Thymus (tissue), 14 donors: ENCODE measurements at places on chromosomes 11 and 22. TPM values are rescaled to one million over a fixed set of nuclear protein-coding genes. Genes with fewer than 3 reads are reported as not detected.

GRCh38 chr11:76661834-76662434, 8.6 kb downstream of the LRRC32 start:
- DNase-seq: no peak

Gene MUC6
- 0.19 TPM for total RNA-seq

Gene AP5B1
- 5.3 TPM for total RNA-seq

DNA sequence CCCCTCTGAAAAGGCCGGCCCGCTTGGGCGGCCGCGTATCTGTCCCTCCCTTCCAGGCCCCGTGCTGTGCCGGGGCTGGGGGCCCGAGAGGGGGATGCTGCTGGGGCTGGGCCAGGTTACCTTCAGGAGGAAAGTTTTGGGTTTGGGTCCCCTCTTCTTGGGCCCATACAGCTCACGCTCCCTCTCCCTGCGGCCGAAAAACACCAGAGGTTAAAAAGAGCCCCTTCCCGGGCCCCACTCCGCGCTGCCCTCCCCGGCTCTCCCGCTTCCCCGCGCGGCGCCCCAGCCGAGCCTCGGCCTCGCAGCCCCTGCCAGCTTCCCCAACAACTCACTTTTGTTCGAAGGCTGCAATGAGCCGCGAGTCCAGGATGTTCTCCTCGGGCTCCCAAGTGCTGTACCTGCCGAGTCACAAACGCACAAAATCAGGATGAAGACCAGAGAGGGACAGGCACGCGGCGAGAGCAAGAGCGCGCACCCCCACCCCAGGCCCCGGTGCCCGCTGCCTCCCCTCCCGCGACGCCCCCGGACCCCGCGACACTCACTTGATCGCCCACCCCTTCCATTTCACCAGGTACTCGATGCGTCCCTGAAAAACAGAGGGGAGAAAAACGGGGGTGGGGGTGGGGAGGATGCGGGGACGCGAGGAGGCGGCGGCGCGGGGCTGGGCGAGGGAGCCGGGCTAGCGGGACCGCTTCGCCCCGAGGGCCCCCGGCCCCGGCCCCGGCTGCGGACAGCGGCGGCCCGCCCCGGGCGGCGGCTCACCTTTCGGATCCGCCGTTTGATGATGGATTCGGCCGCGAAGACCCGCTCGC, 450 bp downstream of the CBX6 start:
- peak; percentile 64 for DNase-seq

Gene COPB1
- 143 TPM for total RNA-seq
